ENCODE measurements at places on chromosomes 5 and 9.

DNA sequence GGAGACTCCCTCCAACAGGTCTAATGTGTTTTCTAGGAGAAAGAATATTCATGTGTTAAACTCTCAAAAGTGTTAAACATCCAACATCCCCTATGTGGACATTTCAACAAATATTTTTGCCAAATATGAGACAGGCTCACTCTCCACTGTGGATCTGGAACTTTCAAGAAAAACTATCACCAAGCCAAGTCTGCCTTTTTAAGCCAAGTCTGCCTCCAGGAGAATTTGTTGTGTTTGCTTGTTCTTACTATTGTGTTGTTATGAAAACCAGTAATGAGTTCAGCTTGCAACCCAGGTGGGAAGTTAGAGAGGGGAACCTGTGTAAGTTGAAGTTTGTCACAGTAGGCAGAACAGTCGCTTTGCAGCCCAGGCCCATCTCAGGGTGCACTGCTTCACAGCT, 228.1 kb downstream of the NFIB start:
- no peak for DNase-seq

GRCh38 chr9:112032743-112033142, 136.1 kb downstream of the UGCG start:
- DNase-seq: no peak

- DNase-seq: no peak
These were observed 27.9 kb downstream of the USP20 start for GRCh38 chr9:129863059-129863690.

DNA sequence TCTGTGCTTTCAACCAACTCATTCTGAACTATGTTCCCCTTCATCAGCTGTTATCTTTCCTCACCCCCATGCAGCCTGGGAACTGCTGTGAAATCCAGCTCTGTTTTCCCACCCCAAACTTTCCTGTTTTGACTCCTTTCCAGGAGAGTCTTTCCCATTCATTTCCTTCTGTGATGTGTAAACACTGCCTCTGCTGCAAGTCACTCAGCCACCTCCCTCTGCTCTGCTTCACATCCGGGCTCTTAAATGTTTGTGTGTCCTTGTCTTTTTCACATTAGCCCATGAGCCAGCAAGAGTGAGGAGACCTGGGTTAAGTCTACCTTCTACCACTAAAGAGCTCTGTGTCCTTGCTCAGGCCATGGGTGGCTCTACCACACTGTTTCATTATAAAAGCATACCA, 137.5 kb downstream of the ICE1 start:
- no peak for DNase-seq

GRCh38 chr9:77616191-77616590, 31.9 kb downstream of the GNA14 start:
- DNase-seq: no peak

Measured in HT-29 (cell line).